D721Med (cell line): ENCODE measurements at places on chromosomes 3 and 15.

DNA sequence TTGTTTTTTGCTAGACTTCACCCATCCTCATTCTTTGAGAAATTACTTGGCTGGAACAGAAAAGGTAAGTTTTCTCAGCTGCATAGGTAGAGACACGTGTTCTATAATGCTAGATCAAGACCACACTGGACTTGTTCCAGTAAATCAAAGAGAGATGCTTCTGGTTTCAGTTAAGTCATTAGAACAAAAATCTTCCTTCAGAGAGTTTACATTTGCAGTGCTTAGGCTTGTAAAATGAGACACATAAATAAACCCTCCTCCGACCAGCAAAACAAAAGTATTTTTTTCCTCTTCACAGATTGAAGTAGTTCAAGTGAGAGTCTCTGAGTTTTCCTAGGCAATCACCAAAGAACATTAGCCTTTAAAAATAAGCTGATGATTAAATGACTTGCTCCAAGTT lies 87.3 kb upstream of the PROK2 start:
- DNase-seq = no peak

GRCh38 chr15:60363087-60363549 lies 34.7 kb downstream of the ANXA2 start:
- no peak for DNase-seq

DNA sequence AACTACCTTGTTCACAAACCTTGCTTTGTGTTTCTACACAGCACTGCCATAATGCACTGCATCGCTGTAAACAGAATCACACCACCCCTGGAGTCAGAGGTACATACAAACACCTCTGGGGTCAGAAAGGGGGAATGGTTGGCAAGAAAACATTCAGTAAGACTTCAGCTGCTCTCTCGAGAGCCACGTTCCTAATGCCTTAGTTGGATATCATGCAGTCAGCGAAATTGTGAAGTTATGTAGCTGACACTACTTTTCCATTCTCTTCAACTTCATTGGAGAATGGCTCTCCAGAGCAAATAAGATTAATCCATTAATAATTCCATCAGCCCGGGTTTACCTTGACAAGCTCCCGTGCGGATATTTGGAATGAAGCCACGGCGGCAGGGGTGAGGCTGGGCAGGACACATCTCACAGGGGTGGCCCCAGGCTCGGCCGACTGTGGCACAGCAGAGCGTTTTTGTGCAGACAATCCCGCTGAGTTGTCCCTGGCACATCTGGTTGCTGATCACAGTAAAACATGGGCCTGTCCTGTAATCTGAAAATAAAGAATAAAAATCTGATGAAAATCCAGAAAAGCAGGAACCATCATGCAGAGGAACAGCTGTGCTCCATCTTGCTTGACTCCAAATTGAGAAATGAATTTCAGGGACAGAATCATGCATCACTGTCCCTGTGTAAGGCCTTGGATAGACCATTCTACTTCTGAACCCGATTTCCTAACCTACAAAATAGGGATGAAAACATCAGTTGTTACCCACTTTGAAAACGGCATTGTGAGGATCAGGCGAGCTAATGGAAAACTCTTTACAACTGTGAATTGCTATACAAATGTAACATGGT lies 108.0 kb downstream of the FBN1 start:
- no peak for DNase-seq

GRCh38 chr3:32743934-32744333 lies 58.9 kb downstream of the CNOT10 start:
- no peak for DNase-seq

DNA sequence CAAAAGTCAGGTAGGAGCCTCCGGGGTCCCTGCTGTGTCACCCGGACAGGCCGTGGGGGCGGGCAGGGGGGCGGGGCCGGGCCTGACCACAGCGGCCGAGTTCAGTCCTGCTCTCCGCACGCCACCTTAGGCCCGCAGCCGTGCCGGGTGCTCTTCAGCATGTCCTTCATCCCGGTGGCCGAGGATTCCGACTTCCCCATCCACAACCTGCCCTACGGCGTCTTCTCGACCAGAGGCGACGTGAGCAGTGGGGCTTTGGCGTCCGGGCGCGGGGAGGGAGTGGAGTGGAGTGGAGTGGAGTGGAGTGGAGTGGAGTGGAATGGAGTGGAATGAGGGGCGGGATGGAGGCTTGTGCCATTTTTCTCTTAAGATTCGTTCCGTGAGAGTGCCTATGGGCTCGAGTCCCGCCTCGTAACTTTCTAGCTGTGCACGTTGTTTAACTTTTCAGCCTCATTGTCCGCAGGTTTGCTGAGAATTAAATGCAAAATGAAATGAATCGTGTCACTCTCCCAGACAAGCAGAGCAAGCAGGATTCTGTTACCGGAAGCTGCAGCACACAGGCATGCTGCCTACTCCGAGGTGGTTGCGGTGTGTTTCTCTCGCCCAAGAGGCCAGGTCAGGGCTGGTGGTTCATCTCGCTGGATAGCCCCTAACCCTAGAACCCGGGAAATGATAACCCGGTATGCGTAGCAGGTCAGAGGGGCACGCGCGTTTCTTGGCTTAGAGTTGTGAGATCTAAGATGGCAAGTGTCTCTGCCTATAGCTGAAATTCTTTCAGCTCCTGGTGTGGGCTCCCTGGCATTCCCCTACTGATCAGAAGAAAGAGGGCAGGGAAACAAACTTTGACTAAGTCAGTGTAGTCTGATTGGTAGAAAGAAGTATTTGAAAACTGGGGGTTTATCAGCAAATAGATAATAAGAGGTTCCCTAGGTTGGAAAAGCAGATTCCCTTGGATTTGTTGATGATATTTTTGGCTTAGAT lies at the start of gene FAH:
FAH (plus strand) TSS at position 104 of the 981 bp plus-strand sequence; CDS start at position 160, 56 bp downstream.
- DNase-seq = no peak

DNA sequence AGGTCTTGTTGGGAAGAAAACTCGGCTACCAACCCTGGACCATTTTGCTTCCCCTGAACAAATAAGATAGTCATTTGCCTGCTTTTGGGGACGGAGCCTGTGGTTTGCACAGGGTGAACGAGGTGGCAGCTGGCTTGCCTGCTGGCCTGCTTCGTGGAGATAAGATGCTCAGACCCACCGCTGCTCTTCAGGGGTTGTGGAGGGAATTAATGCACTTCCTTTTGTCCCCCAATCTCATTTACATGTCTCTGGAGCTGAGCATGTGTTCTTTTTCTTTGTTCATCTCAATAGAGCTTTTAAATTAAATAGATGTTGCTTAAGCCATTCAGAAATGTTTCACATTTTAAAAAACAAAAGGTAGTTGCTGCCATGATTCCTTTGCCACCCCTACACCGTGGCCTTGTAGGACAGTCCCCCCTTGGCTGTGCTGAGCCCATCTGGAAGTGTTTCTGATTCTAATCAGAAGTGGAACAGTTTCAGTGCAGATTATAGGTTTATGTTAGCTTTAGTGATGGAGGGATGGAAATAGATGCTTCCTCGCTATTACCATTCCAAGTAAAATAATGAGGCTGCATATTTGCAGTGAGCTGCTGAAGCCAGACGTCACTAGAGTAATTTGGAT lies 25.6 kb downstream of the APBA2 start:
- no peak for DNase-seq

DNA sequence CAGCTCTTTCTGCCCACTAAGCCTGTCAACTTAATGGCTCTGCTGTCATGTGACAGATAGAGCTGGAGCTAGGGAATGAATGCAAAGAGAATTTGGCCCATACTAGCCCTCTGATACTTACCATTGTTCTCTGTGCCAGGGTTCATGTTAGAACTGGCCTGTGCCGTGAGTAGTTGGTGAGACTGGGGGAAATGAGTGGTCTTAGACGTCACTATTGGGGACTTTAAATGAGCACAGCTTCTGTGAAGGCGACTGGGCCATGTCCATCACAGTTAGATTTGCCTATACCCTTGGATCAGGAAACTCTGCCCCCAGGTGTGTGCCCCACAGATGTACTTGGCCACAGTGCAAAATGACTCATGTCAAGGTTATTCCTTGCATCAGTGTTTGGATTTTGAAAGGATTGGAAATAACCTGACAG lies 124.9 kb downstream of the PTPRG start:
- DNase-seq = no peak
